ENCODE measurements at places on chromosomes 1 and 21. TPM values are rescaled to one million over a fixed set of nuclear protein-coding genes. Genes with fewer than 3 reads are reported as not detected.
A peak's percentile ranks its signal among the peaks of the same experiment; 100 is the strongest.

DNA sequence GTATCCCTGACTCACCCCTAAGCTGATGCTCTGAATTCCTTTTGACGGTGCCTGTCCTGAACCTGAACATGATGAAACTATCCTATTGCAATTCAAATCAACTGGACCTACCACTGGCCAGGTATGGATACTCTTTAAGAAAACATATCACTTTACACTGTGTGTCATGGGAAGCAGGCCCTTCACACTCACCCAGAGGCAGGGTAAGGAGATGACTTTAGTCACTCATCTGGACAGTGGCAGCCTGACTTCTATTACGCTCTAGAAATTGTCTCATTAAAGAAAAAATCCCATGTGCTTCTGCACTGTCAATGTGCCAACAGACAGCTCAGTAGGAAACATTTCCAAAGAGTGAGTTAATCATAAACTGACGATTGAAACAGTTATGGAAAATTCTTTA is 94.3 kb downstream of the VAV3 start:
- no peak for DNase-seq

DNA sequence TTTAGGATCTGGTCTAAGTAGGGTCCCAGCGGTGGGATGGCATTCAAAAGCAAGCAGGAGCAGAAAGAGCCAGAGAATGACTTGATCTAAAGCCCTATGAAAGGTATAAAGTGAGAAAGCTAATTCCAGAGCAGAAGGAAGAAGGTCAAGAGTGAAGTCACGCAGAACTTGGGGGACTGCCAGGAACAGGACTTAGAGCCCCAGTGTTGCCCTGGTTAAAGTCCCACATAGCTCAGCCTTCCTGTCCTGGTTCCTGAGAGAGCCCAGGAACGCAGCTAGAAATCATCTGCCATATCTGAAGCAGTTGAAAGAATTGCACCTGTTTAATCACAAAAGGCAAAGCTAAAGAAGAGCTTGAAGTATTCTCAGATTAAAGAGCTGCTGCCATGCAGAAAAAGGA is 160.6 kb upstream of the ATP1B1 start:
- no peak for DNase-seq

OR10J1 gene
- polyA plus RNA-seq = not detected

DNA sequence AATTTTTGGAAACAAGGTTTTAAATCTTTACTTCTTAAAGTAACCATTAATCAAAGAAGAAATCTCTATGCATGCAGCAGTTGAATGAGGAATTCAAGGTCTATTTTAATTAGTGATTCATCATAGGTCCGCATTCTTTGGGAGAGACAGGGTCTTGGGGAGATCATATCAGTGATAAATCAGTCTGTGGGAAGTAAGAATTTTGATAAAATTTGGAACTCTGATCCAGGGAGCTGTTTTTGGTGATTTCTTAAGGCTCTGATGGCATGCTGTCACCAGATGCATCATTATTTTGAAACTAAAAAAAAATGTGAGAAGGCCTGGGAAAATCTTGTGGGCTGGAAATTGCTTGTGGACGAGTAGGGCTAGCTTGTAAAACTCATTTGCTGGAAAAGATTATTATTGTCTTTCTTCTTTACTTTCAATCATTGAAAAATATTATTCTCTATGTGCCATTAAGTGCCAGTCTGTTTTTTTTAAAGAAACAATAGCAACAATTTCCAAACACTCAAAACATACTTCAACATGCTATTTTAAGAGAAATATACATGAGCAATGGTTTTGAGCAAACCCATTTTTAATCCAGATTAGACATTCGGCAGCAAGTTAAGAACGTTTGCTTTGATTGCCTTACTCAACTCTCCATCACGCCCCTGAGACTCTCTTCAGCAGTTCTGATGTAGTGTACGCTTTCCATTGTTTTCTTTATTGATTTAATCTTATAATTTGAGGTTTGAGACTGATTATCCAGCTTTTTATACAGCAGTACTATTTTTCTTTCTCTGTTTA is 62.6 kb downstream of the ZBTB18 start:
- no peak for DNase-seq

DNA sequence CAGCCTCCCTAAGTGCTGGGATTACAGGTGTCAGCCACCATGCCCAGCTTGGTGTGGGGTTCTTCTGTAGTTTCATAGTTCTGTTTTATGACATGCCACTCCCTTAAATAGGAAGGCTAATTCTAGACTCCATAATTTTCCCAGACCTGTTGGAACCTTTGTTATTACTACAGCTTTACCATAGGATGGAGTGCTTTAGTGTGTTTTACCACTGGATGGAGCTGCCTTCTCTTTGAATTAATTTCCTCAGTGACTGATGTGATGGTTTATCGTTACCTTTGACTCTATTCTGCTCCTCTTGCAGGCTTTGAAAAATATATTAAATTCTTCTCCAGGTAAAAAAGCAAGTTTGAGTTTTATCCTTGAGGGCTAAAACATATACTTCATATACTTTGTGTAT is 84.6 kb upstream of the NEK7 start:
- DNase-seq = no peak

GRCh38 chr1:153422450-153423068 is 6.2 kb downstream of the S100A7A start:
- no peak for DNase-seq

- no peak for DNase-seq
These were observed 2.5 kb upstream of the ELAVL4 start for GRCh38 chr1:50106095-50106761.

DNA sequence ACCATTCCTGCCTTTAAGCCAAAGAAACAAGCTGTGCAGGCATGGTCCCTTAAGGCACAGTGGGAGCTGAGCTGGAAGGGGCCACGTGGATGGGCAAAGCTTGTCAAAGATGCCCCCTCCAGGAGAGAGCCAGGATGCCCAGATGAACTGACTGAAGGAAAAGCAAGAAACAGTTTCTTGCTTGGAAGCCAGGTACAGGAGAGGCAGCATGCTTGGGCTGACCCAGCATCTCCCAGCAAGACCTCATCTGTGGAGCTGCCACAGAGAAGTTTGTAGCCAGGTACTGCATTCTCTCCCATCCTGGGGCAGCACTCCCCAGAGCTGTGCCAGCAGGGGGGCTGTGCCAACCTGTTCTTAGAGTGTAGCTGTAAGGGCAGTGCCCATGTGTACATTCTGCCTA is 1.3 kb upstream of the SLC50A1 start:
- no peak for DNase-seq

GRCh38 chr21:15028186-15028585 is 36.6 kb downstream of the NRIP1 start:
- no peak for DNase-seq

DNA sequence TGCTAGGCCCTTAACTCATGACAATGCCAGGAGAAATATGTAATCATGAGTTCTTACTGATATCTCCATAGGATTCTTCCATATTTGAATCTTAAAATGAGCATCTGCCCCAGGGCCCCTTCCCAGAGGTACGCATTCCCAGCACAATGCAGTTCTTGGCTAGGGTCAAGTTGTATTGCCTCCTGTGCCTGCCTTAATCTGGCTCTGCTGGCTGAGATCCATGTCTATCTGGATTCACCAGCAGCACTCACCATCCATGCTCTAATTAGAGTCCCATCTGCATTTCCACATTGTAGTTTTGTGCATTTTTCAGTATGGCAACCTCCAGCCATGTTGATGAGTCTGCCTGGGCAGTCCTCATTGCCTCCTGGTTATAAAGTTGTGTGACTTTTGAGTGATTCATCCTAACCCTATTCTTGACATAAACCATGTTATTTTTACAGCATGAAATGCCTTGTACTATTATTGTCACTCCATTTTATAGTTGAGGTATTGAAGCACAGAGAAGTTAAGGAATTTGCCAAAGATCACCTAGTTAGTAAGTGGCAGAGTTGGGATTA is 55.9 kb downstream of the CAMSAP2 start:
- DNase-seq = no peak

MAN1C1 gene
- 0.27 TPM for polyA plus RNA-seq

ZNF670 gene
- polyA plus RNA-seq = 1.9 TPM

DNA sequence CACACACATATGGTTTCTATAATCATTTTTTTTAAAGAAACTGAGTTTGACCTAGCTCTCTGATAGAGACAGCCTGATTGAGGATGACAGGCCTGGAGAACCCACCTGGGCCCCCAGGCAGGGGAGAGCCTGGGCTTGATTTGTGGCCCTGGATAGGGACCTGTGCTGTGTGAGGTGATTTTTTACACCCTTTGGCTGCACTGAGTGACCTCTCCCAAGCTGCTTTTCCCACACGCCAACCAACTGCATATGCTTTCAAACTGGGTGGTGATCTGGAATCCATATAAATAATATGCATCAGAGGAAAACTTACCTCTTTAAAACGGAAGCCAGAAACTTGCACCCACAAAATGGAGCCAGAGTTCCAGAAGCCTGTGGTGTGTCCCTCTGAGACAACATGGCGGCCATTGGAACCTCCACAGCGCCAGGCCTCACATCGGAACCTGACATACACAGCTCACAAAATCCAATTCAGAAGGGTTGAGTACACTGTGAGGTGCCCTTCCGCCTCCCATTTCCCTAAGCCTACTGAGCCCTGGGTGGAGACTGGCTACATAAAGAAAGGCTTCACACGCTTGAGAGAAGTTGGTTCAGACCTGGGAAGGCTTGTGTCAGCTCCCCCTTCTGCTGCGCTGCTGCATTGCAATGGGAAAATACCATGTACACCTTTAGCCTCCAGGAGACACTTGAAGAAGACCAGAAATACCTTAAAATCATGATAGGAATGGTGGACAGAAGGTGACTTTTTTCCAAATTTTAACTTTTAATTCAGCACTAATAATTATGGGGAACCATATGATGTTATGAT is 160.7 kb downstream of the HHIPL2 start:
- no peak for DNase-seq

GRHL3 gene
- polyA plus RNA-seq = 20.5 TPM

GRCh38 chr1:93810316-93810715 is 68.7 kb downstream of the DNTTIP2 start:
- no peak for DNase-seq

GRCh38 chr1:40141878-40142535 is 19.2 kb upstream of the RLF start:
- DNase-seq = no peak

- DNase-seq = no peak
These were observed 2.4 kb upstream of the CHI3L2 start for GRCh38 chr1:111225091-111225490.

- peak; percentile 59 for DNase-seq
These were observed 172.6 kb downstream of the PLA2G4A start for GRCh38 chr1:187001198-187001889.

DNA sequence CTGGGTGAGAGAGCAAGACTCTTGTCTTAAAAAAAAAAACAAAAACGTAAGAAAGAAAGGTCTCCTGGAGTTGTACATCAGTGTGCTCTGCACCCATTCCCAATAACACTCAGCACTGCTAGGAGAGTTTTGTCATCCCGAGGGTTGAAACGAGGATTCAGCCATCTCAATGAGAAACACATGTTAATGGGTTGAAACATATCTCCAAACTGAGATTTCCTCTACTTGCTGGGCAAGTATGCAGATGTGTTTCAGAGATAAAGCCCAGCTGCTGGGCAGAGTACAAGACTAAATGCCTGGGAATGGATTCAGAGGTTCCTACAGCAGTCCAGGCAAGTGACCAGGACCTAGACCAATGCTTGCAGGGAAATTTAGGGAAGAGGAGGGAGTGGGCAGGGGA is 2.6 kb upstream of the MFN2 start:
- no peak for DNase-seq

GRCh38 chr1:230909974-230910754 is 41.8 kb upstream of the C1orf198 start:
- no peak for DNase-seq

GRCh38 chr1:226402739-226403165 is 5.1 kb downstream of the PARP1 start:
- DNase-seq = no peak

- DNase-seq = no peak
These were observed 107.3 kb upstream of the PDC start for GRCh38 chr1:186568221-186568620.

AMY1A gene
- not detected for polyA plus RNA-seq

NFYC gene
- polyA plus RNA-seq = 35.4 TPM

RGS13 gene
- not detected for polyA plus RNA-seq

FAM72C gene
- 1.4 TPM for polyA plus RNA-seq

CAMK2N1 gene
- 17.3 TPM for polyA plus RNA-seq

- no peak for DNase-seq
These were observed 45.9 kb downstream of the SLC45A1 start for GRCh38 chr1:8363767-8364301.

SLC35F3 gene
- 11.7 TPM for polyA plus RNA-seq

DNA sequence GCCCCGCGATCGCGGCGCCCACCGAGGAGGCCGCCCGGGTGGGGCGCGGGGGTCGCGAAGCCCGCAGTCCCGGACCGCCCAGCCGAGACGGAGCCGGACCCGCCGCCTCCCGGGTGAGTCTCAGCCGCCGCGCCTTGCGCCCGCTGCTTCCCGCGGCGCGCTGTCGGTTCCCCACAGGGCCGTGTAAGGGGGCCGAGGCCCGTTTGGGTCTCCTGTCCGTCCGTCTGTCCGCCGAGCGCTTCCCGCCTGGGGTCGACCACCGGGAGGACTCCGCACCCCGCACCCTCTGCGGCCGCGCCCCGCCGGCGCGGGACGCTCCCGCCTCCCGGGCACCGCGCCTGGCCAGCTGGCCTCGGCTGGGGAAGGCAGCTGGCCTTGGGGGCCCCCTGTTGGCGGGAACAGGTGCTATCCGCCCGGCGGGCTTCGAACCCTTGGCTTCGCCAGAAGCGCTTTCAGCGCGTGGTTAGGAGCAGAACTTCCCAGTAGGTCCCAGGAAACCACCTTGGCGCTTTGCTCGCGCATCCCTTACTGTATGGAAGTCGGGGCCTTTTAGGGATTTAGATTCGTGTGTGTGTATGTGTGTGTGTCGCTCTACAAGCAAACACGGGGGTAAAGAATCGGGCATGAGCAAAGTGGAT is 414 bp downstream of the TMEM51 start:
- no peak for DNase-seq

DNA sequence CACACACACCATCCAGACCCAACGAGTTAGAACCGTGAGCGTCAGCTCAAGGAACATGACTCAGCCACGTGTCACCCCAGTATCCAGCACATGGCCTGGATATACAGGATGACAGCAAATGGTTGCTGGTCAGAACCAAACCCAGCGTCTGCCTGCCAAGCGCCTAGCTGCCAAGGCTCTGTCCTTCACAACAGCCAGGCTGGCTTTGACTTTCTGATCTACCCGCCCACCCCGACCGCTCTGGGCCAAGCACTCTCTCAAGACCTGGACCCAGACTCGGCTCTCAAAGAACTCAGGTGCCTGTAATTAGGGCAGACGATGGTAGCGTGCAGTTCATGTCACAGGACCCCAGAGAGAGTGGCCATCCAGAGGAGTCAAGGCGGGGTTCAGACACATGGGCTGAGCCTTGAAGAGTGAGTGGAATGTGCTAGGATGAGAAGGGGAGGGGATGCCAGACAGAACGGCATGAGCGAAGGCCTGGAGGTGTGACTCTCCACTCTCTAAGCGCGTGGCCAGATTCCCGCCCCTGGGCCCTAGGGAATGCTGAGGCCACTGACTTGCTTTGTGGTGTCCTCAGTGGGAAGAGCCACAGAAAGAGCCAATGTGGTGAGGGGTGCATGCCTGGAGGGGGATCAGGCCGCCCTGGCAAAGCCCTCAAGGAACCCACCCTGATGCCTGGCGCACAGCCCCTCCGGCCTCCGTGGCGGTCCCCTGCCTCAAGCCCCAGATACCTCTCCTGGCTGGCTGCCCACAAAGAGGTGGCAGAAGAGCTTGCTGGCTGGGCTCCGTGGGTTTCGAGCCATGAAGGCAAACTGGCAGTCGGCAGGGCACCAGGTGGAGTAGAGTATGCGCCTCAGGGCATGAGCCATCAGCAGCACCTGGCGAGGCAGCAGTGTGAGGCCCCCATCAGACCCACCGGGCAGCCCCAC is 7.0 kb downstream of the SH2D5 start:
- peak; percentile 80 for DNase-seq

- no peak for DNase-seq
These were observed 1.1 kb downstream of the STMN1 start for GRCh38 chr1:25904943-25905679.

- no peak for DNase-seq
These were observed 73.6 kb upstream of the LRRC8B start for GRCh38 chr1:89451011-89451410.

Data from keratinocyte (primary cell).